Stimulated activated CD8-positive, alpha-beta memory T cell treated with anti-CD3 and anti-CD28 coated beads, Interleukin-2, amount 100 ng/mL, for 1 hour (primary cell): ENCODE measurements at places on chromosomes 5 and 9.

DNA sequence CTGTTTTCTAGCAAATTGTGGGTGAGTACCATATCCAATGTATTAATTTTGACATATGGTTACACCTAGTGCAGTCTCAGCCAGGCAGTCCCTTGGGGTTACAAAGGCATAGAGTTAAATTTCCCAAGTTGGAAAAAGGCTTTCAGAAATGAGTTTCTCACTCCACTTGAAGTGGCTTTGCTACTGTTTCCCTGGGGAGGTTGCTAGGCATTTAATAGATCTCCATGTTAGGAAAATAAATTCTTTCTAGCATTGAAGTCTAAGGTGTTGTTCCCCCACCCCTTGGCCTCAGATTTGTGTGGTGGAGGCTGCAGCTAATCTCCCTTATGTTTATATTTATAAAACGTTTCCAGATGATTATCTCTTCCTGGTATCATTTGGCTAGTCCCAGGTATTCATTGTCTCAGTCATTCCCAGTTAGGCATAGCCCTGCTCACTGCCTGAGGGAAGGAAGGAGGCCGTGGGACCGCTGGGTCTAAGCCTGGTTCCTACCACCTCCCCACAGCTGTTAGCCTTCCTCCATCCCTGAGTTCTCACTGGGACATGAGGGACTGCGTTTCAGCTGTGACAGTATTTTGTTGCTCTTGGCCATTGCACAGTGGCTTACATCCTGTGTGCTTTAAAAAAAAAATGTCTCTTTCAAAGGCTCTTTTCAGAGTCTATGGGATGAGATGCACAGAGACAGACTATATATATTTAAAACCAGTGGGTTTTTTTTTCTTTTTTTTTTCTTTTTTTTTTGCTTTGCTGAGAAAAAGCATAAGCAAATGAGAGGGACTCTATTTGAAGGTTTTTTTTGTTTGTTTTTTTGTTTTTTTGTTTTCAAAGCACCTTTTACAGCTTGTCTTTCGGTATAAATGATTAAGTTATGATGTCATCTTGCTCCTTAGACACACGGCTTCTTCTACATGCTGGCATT lies 121.5 kb downstream of the MAST4 start:
- DNase-seq = no peak

- DNase-seq = no peak
Measured at GRCh38 chr5:133870661-133871060, 97.8 kb downstream of the C5orf15 start.

DNA sequence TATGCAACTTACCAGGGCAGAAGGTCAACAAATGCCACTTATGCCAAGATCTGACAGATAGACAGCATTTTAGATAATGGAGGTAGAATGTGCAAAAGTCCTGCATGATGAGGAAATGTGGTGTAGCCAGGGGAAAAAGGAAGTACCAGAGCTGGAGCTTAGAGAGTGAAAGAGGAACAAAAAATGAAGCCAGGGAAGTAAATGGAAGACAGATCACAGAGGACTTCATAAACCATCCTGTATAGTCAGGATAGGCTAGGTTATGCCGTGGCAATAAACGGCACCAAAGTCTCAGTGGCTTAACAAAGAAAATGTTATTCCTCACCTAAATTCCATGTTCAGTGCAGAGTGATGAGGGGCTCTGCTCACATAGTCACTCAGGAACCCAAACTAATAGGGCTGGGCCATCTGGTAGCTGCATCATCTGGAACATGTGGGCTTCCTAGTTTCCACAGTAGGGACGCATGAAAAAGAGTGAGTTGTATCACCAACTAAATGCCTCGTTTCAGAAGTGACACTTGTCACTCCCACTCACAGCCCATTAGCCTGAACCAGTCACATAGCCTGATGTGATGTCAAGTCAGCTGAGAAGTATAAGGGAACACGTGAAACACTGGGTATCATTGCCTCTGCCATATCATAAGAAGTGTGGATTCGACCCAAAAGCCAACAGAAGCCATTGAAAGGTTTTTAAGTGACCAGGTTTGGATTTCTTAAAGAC lies 70.3 kb downstream of the SH3RF2 start:
- no peak for DNase-seq

DNA sequence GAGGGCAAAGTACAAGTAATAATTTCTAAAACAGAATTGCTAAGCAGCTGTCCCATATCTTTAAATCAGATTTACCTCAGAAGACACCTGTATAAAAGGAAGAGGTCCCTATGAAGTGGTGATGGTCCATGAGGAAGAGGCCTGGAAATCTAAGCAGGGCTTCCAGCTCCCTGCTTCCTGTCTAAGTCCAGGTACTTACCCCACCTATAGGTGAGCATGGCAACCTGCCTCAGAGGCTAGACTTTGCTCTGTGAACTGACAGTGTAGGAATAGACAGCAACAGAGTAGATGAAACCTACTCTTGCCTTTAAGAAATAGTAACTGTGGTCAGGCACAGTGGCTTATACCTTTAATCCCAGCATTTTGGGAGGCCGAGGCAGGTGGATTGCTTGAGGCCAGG lies 55.8 kb upstream of the ARRDC3 start:
- no peak for DNase-seq

- no peak for DNase-seq
Measured at GRCh38 chr9:75111019-75111622, 22.8 kb downstream of the OSTF1 start.

GRCh38 chr5:157072508-157072907 lies 13.6 kb upstream of the HAVCR1 start:
- no peak for DNase-seq

- no peak for DNase-seq
Measured at GRCh38 chr5:59002162-59002825, 419.4 kb downstream of the RAB3C start.

DNA sequence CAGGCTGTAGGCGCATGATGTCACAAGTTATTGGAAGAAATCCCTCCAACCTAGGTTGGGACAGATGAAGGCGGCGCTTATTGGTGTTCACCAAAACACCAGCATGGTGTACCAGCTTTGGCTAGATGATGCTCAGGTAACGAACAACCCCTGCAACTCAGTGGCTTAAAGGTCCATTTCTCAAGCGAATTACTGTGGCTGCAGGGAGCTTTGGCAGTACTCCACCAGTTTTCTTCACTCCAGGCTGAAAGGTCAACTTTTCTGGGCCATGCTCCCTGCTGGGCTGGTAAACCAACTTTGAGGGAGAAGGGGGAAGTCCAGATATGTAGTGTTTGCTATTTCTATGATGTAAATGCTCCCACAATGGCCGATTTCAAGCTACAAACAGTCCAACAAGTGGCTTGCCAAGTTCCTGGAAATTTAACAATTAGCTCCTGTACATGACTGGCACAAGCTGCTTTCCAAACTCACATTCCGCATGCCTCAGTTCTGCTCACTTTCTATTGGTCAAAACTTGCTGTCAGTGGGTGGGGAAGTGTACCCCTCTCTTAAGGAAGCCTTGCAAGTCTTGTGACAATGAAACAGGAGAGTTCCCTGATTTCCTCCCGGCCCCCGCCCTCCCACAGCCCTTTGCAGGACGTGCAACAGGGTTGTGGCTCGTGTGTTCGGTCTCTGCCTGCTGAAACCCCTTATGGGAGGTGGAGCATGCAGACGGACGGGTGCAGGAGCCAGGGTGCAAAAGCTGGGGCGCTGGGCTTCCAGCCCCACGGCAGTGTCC lies 588 bp upstream of the ZBED3 start:
- DNase-seq = no peak

GRCh38 chr5:125465703-125466102 lies 719.3 kb upstream of the ZNF608 start:
- DNase-seq = no peak

DNA sequence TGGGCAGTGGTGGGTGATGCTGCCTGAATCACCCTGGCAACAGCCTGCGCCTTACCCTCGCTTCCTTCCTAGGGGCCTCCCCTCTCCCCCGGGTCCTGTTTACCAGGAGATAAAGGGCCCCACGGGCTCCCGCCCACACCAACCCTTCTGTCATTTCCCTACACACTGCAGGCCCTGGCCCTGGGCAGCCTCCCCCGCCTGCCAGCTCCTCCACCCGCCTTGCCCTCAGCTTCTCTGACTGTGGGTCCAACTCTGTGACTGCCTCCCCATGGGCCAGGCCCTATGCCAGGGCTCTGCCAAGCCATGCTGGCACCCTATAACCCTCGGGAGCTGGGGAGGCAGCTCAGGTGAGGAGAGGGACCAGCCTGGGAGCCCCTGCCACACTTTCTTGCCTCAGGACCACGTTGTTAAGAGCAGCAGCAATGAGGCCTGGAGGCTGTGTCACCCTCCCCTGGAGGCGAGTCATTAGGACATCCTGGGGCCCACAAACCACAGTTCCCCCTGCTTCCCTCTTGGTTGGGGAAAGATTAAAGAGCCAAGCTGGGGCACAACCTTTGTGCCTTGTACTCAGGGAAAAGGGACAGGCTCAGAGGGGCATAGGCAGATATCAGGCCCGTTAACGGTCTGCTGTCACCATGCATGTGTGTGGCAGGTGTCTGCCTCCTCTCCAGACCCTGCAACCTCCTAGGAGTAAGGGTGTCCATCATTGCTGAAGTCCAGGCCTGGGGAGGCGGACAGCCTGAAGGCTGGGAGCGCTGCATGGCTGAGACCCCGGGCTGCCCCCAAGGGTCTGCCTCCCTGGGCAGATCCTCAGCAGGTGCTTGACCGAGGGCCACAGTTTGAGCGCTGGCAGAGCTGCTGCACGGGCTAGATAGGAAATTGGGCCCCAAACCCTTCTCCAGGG lies 2.8 kb downstream of the MGAT4B start:
- DNase-seq = no peak

DNA sequence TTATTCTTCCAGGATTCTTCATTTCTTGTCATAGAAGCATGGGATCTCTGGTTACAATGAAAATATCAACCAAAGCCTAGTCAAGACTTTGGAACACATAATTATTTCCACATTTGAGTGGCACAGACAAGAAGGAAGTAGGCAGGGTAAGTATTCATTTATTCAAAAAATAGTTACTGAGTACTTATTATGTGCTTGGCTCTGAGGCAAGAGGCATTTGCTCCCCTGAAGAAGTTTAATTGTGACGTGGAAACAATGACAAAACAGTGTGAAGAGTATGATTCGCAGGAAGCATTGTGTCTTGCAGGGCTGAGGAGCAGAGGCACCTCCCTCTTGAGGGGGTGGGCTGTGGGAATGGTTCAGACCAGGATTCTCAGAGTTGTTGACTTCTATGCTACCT lies 45.0 kb upstream of the TNFSF15 start:
- DNase-seq = no peak

GRCh38 chr5:1720396-1721110 lies 79.1 kb downstream of the MRPL36 start:
- no peak for DNase-seq

DNA sequence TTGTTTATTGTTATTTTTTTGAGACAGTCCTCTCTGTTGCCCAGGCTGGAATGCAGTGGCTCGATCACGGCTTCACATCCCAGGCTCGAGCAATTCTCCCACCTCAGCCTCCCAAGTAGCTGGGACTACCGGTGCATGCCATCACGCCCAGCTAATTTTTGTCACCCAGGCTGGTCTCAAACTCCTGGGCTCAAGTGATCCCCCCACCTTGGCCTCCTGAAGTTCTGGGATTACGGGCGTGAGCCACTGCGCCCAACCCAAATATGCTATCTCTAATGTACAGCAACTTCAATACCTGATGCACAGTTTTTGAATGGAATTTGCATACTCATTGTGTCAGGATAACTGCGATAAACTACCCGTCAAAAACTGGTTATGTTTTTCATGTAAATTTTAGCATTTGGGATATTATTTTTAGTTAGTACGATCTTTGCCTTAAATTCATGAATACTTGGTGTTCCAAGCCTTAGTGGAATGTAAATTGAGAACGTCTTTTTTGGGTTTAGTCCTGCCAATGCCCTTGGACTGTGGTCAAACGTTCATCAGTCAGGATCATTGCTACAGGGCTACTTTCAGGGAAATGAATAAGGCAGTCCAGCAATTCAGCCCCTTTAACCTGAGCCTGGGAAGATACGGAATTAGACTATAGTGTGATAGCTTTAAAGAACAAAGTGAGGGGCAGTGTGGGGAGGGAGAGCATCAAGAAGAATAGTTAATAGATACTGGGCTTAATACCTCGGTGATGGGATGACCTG lies 4.4 kb downstream of the UGCG start:
- no peak for DNase-seq

- DNase-seq = no peak
Measured at GRCh38 chr9:95770653-95771131, 104.8 kb upstream of the ERCC6L2 start.

- DNase-seq = no peak
Measured at GRCh38 chr5:1204693-1205242, 3.4 kb downstream of the SLC6A19 start.

DNA sequence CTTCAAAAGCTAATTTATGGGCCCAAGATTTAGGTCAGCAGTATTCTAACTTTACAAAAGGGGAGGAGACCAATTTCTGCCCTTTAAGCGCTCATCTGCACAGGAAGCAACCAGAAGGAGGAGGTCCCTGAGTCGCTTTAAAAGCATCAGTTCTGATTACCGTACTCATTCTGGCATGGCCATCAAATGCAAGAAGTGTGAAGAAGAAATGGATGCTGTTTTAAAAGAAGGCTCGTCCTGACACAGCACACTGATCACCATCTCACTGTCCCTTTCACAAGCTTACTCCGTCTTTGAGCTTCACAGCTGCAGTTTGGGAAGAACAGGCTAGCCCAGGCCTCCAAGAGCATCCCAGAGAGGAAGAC lies 17.5 kb downstream of the ZNF608 start:
- no peak for DNase-seq

DNA sequence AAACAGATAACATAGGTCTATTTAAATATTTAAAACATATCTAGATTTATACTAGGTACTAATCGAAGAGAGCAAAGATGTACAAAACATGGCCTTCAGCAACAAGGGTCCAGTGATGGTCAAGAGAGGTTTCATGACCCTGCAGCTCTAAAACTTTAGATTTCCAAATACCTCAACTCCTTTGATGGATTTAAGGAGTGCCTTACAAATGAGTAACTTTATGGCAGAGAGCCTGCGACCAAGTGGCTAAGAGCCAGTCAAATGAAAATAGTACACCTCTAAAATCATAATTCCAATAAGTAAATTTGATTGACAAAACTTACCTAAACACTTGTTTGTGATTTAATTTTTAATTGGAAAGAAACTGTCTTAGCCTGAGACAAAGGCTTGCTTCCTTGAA lies 4.7 kb upstream of the SH3RF2 start:
- DNase-seq = no peak

DNA sequence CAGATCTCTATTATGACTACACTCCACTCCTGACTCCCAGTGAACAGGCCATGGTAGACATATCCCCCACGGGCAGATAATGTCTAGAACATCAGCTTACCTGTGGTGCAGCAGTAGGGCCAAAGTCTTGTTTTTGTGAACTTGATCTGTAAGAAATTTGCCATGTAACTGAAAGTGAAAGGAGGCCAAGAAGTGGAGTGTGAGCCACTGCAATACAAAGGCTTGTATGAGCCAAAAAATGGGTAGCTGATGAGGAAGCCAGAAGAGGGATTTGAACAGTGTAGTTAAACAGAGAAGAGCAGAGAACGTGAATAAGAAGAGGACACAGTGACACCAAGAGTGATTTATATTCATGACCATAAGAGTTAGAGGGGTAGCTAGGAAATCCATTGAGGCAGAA lies 361.7 kb downstream of the DMRT2 start:
- DNase-seq = no peak
